NCI-H1092 (cell line): ENCODE measurements at places on chromosomes 5 and 9.
A peak's percentile ranks its signal among the peaks of the same experiment; 100 is the strongest.

- no peak for DNase-seq
Measured at GRCh38 chr5:135272311-135272805, 126.7 kb downstream of the MACROH2A1 start.

DNA sequence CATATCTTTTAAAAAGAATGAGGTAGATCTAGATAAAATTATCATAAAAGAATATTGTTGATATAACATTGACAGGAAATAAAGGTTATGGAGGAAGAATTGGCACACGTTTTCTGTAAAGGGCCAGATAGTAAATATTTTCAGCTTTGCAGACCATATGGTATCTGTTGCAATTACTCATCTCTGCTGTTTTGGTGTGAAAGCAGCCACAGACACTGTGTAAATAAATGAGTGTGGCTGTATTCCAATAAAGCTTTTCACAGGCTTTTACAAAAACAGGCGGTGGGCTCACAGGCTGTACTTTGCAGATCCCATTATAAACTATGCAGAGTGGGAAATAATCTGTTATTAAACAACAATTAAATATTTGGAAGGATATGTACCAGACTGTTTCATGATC lies 87.4 kb downstream of the SGCD start:
- peak; percentile 39 for DNase-seq

DNA sequence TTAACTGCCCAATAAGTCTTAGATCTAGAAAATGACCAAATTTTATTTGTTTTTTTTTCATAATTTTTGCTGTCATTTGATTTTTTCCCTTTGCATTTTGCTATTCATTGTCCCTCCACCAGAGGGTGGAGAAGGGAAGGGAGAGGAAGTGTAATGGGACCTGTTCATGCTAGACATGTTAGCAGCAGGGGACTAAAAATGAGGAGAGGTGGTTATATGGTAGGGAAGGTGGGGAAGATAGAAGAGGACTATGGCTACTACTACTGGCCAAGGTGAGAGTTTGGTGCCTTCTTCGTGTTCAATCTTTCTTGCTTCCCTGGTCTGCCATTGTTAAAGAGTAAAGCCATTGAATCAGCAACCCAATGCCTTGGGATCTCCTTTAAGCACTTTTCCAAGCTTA lies 6.4 kb downstream of the GRIA1 start:
- DNase-seq, result no peak

- DNase-seq, result no peak
Measured at GRCh38 chr5:31963358-31964006, 210.6 kb downstream of the GOLPH3 start.

DNA sequence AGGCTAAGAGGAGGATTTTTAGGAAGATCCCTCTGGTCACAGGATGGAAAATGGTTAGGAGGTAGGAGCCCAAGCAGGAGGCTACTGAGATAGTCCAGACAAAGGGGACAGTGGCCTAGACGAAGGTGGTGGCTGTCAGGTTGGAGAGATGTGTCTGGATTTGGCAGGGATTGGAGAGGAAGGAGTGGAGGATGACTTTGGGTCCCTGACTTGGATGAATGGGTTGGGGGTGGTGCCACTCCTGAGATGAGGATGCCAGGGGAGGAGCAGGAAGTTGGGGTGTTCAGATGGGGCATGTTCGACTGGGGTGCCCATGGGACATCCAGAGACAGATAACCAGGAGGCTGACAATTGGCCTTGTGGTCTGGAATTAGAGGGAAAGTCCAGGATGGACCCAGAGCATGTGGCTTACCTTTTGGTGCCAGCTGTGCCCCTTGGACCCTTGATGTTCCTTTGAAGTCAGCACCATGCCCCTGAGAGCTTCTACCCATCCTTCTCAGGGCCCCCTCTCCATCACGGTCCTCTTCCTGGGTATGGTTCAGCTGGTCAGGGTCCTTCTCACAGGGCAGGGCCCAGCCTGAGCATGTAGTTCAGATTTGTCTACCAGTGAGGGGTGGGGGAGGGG lies 15.1 kb upstream of the IGFBPL1 start:
- DNase-seq, result no peak

- peak; percentile 38 for DNase-seq
Measured at GRCh38 chr5:170638454-170639220, 134.8 kb downstream of the KCNIP1 start.

DNA sequence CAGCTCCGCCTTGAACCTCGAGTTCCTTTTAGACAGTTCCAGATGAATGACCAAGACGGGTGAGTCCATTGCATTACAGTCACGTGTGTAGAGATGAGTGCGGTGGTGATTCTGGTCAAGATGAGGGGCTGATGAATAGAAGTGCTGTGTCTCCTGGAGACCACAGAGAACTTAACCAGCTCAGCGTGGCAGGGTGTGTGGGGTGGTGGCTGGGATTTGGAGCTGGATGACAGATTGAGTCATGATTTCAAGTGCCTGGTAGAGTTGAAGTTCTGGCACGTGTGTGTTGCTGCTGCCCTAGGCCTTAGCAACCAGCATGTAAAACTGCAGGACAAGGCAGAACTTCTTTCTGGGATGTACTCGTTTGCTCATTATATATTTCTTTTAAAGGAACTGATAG lies 53.3 kb downstream of the PRRC2B start:
- no peak for DNase-seq

GRCh38 chr5:68214482-68215207 lies 911 bp upstream of the PIK3R1 start:
- no peak for DNase-seq

DNA sequence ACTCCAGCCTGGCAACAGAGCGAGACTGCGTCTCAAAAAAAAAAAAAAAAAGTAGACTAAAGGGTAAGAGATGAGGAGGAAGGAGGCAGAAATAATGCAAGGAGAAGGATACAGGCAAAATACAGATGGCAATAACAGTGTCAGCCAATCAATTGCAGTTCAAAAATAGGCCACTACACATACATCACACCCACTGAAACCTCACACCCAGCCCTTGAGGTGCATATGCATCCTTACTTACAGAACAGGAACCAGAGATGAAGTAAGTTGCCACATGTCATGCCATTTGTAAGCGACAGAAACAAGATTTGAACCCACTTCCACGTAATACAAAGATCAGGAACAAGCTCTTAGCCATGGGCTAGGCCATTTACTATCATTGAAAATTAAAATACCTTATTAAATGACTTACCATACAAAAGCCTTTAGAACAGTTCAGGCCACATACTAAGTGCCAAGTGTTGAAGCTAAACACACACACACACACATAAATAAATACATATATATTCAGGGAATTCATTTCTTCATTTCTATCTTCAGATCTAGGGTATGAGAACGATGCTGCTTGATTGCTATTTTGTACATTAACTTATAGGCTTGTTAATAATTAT lies 98.4 kb downstream of the FNBP1 start:
- no peak for DNase-seq

DNA sequence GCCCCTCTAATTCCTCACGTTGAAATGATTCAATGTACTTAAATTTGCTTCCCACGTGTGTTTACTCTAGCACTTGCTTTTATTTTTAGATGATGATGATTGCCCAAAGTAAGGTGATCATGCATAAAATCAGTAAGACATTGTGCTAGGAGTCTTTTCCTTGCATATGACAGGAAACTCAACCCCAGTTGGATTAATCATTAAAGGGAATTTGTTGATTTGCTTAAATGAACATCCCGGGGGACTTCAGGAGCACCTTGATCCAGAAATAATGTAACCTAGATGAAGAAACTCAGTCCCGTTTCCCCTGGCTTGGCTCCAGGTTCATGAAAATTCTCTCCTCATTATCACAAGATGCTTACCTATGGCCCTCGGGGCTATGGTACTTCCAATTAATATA lies 106.1 kb upstream of the STC2 start:
- no peak for DNase-seq

DNA sequence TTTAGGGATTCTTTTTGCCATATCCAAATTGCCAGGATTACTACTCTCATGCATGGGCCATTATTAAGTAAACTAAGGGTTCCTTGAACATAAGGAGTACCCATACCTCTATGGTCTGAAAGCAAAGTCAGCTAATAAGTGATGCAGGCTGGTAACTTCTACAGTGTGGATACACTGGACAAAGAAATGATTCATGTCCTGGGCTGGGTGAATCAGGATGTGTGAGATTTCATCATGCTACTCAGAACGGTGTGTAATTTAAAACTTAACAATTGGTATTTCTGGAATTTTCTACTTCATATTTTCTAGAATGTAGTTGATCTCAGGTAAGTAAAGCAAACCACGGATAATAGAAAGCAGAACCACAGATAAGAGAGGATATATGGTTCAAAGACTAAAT lies 428.8 kb downstream of the CHSY3 start:
- no peak for DNase-seq

- DNase-seq, result no peak
Measured at GRCh38 chr5:132751444-132751843, 4.2 kb downstream of the CCNI2 start.

GRCh38 chr5:148397968-148398595 lies 14.3 kb downstream of the FBXO38 start:
- no peak for DNase-seq

DNA sequence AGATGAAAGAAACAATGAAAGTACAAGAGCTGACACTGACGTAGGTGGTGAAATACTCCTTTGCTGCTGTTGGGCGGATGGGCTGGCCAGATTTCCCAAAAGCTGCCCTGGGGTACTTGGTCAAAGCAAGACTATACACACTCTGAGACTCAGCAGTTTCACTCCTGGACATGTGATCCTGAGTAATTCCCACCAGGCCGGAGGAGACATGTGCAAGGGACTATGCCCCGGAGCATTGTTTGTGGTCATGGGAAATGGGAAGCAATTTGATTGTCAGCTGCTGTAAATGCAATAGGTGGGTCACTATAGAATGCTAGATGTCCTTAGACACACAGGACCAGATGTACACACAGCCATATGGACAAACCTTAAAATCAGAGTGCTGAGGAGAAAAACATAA lies 116.1 kb downstream of the DCP2 start:
- no peak for DNase-seq

- no peak for DNase-seq
Measured at GRCh38 chr5:124912638-124913328, 166.3 kb upstream of the ZNF608 start.

DNA sequence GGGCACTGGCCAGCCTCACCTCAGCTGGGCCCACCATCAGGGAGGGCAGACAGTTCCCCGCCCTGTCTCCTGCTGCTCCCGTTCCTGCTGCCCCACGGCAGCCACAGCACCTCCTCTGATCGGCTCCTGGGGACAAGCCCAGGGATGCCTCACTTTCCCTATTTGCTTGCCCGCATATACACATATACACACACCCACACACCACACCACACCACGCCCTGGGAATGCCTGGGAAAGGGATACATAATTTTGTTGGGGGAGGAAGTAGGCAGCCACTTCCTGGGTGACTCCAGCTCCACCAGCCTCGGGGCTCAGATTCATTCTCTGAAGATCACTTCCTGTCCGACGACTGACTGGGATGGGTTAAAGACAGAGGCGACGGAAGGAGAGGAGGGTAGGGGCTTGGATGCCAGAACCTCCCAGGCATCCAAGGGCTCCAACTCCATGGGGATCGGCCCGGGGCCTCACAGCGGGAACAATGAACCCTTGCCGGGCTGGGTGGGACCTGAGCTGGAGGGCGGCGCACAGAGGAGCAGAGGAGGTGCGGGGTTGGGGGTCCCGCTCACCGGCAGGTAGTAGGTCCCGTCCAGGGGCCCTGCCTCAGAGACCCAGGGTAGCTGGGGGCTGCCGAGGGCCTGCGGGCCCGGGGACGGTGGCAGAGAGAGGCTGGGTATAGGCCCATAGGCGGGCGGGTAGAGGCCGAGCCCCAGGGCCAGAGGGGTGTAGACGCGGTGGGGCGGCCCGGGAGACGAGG lies 2.0 kb upstream of the MZB1 start:
- DNase-seq, result no peak

GRCh38 chr9:84852617-84853301 lies 183.2 kb downstream of the NTRK2 start:
- DNase-seq, result no peak
